ENCODE measurements at places on chromosomes 7 and 10. TPM values are rescaled to one million over a fixed set of nuclear protein-coding genes. Genes with fewer than 3 reads are reported as not detected.

ZMIZ2 gene
- total RNA-seq: 100 TPM

SUN3 gene
- total RNA-seq: 0.22 TPM

CTAGE8 gene
- total RNA-seq: 2.6 TPM

GRCh38 chr10:78763651-78764395 lies 304.9 kb upstream of the ZMIZ1 start:
- no peak for DNase-seq

DNA sequence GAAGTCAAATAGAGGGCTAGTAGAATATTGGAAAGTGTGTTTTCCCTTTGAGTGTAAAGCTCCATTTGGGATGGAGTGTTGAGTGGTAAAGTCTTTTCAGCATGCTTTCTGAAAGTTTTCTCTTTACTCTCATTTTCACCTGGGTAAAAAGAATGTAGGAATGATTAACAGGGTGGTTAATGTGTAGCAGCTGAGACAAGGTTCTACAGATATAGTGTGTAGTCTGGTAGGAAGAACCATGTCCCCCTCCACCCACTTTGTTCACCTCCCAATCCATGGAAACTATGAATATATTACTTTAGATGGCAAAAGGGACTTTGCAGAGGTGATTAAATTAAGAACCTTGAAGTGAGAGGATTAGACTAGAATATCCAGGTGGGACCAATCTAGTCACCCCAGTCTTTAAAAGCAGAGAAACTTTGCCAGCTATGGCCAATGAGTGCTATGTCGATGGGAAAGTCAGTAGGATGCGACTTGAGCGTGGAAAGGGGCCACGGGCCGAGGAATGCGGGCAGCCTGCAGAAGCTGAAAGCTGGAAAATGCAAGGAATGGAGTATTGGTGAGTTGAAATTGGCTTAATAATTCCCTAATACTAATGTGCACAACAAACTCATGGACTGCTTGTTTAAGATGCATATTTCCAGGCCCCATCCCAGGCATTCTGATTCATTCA lies 166.3 kb upstream of the AHR start:
- DNase-seq: no peak

POLR2J2 gene
- 13.8 TPM for total RNA-seq

ATAD1 gene
- 80.7 TPM for total RNA-seq

VENTX gene
- total RNA-seq: not detected

PPA1 gene
- total RNA-seq: 221 TPM

NAT16 gene
- not detected for total RNA-seq

- peak; percentile 84 for DNase-seq
These were observed 29.7 kb downstream of the AGAP3 start for GRCh38 chr7:151115836-151116418.

DNA sequence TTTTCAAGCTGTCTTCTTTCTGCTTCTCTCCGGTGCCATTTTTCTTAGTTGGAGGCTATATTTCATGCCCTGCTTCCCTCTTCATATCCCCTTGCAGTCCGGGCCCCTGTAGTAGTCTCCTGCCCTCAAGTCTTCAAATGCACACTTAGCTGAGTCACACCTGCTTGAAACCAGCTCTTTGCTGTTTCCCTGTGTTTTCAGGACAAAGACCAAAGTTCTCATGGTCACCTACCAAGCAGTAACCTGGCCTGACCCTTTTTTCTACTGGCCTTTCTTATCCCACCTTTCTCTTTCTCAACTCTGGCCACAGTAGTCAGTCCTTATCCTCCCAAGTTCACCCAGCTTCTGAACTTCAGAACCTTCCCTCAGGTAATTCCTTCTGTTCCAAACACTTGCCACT lies 28.5 kb downstream of the GLUD1 start:
- no peak for DNase-seq

DNA sequence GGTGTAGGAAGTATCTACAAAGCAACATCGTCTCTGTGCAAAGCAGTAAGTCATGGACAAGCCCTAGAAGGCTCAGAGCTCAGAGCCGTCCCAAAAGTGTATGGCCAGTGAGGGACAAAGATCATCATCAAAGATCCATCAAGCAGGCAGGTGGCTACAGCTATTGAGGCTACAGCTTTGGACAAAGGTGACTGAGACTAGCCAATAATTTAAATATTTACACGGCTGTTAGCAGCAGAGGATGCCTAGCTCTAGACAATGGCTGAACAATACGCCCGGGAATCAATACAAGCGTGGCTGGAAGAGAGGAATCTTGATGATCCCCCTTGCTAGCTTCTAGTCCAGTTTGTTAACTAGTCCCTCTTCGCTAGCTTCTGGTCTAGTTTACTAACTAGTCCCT lies 17.9 kb downstream of the NMT2 start:
- DNase-seq: no peak

GRCh38 chr10:53957401-53957800 lies 843.6 kb downstream of the PCDH15 start:
- no peak for DNase-seq

DNA sequence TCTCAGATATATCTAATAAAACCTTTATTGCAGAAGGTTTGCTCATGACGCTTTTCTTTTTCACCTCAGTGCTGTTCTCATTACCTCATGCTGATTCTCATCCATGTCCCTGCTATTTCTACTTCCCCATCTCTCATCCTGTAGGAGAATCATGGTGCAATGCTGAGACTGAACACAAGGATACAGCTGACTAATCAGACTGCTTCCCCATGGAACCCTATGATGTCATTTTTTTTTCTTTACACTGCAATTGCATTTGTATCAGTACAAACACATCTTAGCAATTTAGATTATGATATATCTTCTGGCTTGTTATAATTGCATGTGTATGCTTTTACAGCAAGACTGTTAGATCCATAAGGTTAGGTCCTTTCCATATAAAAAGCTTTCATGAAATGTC lies 93.7 kb downstream of the SEMA3A start:
- DNase-seq: peak; percentile 40

DNA sequence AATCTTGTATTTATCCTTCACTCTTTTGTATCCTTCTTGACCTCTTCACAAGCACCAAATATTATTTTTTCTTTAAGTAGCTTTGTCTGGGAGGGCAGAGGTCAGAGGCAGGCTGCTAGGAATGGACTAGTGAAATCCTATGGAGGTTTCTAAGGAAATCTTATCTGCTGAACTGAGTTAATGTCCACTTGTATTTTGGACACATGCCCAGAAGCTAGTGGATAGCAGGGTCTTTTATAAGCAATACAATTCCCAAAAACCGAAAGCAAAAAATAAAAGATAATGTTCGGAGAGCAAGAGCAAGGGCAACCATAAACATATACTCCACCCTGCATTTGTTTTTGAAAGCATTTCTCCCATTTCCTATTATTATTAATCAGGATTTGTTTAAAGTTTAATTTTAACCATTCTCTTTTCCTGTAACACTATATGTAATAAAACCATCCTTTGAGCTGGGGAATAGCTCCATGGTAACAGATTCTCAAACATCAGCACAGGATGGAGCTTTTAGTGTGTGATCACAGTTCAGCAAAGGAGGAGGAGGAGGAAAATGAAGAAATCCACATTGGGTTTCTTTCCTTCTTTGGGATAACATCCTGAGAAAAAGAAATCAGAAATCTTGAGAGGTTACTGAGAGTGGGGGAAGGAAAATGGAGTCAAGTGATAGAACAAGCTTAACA lies 328.2 kb upstream of the LRRN3 start:
- DNase-seq: no peak

Measured in MCF 10A (cell line).